ENCODE measurements at places on chromosomes 16 and 17.

DNA sequence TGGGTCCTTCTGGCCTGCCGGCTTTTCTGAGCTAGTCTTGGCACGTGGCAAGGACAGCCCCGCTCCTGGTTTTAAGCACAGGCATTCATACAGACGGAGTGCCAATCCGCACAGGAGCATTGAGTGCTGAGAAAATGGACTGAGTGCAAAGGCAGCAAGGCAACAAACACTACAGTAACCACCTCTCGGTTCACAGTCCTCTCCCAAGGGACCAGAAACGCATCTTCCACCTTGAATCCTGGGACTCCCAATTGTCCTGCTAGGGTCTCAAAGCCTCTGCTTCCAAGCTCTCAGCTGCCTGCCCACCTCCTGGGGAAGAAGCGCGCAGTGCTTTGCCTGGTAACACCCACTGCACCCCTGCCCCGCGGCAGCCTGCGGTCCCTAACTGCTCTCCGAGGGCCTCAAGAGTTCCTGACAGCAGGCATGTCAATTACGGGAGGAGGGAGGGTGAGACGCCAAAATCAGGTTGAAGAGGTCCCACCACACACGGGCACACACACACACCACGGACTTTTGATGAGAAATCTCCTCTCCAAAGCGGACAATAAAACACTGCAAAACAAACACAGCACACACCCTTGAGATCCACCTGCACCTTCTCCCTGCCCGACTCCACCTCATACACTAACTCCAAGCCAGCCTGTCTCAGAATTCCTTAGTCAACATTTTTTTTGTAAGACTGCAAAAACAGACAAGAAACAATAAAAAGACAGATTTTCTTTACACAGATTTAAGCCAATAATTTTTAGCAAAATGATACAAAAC is 15.0 kb downstream of the SLC16A3 start:
- no peak for DNase-seq

DNA sequence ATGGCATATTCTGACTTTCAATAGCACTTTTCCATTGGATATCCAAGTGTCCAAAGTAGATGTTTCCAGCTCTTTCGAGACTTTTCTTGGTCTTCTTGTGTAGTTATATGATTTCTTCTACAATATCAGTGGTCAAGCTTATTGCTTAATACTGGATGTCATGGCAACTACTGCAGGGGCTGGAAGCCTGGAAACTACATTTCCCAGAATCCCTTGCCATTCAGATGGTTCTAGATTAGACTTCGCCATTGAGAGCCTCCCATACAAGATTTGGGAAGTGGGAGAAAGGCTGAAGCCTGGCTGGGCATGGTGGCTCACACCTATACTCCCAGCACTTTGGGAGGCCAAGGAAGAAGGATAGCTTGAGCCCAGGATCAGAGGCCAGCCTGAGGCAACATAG is 153.6 kb downstream of the C16orf95 start:
- DNase-seq, result no peak

GRCh38 chr16:8859913-8860881 is 8.6 kb downstream of the CARHSP1 start:
- no peak for DNase-seq

GRCh38 chr16:56284521-56284920 is 93.2 kb downstream of the GNAO1 start:
- DNase-seq, result no peak

DNA sequence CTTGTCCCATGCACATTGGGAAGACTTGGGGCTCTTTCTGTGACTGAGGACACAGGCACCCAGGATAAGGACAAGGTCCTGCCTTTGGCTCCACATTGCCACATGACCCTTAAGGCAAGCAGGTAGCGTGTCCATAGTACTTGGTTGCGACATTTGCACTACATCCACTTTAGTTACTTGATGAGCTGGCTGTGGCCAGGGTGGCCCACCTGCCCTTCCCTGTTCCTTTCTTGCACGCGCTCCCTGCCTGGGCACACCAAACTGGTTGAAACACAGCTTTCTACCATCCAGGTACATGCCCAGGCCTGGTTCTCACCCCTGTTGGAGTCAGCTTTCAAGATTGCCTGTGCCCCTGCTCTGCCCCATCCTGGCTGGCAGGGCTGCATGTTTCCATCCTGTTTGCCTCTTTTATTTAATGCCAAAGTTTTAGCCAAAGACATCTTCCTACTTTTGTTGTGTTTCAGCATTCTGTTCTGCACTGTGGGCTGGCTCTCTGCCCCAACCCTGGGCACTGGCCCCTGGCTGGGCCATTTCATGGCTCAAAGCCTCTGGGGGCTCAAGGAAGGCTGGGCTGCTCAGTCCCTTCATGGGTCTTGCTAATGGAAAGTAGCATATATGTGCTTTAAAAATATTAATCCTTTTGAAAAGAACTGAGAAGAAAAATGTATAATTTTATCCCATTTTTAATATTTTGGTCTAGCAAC is 3.2 kb downstream of the B3GNT9 start:
- no peak for DNase-seq

DNA sequence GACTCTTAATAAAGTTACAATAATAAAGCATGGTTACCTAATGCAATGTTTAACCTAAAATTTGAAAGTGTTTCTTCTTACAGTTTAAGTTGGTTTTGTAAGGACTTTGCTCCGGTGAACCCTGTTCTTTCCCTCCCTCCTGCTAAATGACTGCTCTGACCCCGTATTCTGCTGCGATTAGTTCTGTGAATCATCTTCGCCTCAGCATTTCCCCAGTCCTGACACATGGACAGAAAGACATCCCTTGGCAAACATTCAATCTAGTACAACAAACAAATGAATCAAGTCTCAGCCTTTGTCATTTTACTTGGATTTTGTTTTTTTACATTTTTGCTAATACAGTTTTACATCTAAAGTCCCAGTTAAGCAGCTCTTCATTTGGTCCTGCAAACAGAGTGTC is 15.4 kb downstream of the KCNJ2 start:
- DNase-seq, result no peak

- peak; percentile 7 for DNase-seq
Measured at GRCh38 chr17:27294689-27295630, 1.0 kb downstream of the WSB1 start.

DNA sequence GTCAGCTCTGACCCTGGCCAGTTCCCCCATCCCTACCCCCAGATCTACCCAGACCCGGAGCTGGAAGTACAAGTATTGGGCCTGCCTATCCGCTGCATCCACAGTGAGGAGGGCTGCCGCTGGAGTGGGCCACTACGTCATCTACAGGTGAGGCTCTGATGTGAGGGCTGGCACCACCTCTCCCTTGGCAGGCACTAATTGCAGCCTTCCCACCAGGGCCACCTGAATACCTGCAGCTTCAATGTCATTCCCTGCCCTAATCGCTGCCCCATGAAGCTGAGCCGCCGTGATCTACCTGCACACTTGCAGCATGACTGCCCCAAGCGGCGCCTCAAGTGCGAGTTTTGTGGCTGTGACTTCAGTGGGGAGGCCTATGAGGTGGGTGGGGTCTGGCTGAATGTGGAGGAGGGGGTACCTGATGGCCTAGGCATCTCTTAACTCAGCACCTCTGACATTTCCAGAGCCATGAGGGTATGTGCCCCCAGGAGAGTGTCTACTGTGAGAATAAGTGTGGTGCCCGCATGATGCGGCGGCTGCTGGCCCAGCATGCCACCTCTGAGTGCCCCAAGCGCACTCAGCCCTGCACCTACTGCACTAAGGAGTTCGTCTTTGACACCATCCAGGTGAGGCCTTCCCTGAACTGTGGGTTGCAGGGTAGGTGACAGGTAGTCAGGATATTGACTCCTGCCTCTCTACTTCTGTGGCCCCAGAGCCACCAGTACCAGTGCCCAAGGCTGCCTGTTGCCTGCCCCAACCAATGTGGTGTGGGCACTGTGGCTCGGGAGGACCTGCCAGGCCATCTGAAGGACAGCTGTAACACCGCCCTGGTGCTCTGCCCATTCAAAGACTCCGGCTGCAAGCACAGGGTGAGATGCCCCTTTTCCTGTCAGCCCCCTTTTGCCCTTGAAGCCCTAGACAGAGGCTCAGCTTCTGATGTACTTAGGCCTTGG is 4.3 kb downstream of the TRAF4 start:
- no peak for DNase-seq

GRCh38 chr17:37488607-37489196 is 989 bp upstream of the DUSP14 start:
- peak; percentile 33 for DNase-seq

- DNase-seq, result peak; percentile 27
Measured at GRCh38 chr17:14926526-14927122, 338.5 kb downstream of the PMP22 start.

- DNase-seq, result no peak
Measured at GRCh38 chr17:42358434-42358833, 29.8 kb downstream of the STAT3 start.

GRCh38 chr17:33779234-33779591 is 475.9 kb upstream of the CCL2 start:
- DNase-seq, result peak; percentile 49

- DNase-seq, result no peak
Measured at GRCh38 chr17:80799538-80800480, 191.8 kb upstream of the CHMP6 start.

- no peak for DNase-seq
Measured at GRCh38 chr17:2025622-2026309, 632 bp upstream of the RTN4RL1 start.

DNA sequence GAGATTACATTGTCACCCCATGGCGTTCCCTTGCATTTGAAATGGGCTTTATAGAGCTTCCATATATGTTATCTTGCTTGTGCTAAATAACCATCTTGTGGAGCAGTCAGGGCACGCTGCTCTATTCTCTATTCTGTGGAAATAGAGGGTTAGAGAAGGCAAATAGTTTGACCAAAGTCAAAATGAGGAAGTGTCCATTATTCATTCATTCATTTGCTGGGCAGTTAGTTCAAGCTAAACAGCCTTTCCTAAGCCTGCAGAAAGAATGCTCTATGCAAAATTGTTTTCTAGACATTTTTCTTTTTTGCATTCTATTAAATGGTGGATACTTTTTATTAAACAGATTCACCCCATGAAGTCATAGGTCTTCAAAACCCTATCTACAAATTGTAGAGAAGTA is 67.8 kb upstream of the ELAC2 start:
- DNase-seq, result no peak

GRCh38 chr17:20026960-20027359 is 17.8 kb downstream of the SPECC1 start:
- DNase-seq, result no peak

GRCh38 chr16:30953511-30954124 is 3.9 kb upstream of the SETD1A start:
- DNase-seq, result peak; percentile 50

GRCh38 chr16:19168371-19169081 is 486 bp downstream of the SYT17 start:
- DNase-seq, result no peak

DNA sequence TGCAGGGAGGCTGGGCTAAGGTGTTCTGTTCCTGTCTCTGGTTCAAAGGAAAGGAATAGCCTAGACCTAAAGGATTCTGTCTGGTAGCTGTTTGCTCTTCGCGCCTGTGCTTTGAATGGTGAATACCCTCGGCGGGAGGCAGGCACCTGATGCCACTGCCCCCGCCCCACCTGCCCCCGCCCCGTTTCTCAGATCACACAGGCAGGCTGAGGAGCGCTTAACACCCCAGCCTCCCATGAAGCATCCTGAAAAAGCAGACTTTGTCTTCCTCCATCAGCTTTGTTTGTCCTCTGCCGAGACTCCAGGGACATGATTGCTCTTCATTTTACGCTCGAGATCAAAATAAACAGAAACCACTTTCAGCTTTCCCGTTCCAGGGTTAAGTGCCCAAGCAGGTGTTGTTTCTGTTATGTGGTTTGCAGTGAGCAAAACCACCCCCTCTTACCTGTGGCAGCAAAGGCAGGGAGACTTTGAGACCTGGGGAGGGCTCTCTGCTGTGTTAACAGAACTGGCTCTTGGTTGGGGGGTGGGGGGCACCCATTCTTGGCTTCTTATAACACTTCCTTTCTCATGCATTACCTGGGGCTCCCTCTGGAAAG is 452.1 kb downstream of the WWOX start:
- no peak for DNase-seq

DNA sequence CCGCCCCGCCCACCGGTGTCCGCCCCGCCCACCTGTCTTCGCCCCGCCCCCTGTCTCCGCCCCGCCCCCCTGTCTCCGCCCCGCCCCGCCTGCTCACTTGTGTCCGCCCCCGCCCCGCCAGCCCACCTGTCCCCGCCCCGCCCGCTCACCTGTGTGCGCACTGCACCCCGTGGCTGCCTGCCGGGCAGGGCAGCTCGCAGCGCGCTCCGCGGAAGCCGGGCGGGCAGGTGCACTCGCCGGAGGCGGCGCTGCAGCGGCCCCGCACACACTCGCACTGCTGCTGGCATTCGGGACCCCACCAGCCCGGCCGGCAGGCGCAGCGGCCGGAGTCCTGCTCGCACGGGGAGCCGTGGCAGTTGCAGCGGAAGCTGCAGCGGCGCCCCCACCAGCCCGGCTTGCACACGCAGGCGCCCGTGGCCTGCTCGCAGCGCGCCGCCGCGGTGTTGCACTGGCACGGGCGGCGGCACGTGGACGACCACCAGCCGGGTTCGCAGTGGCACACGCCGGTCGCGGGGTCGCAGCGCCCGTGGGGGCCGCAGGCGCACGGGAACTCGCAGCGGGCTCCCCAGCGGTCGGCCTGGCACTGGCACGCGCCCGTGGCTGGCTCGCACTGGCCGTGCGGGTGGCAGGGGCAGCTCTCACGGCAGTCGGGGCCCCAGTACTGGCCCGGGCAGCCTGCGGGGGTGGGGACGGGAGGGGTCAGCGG is 2.1 kb downstream of the SCARF1 start:
- DNase-seq, result peak; percentile 74

DNA sequence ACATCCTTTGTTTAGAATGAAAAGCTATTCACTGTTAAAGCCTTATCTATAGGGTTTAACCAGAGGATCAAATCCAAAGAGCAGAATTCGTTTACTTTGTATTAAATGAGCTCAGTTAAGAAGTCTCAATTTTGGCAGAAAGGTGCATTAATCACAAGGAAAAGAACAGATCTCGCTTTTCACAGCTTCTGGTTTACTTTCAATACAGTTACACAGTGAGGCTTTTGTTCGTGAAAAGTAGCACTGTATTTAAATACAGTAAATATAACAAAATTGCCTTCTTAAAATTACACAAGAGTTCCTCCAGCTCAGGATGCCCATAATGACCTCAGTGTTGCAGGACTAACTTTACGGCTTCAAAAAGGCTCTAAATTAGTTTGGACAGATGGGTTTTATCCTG is 669.1 kb upstream of the SALL1 start:
- DNase-seq, result no peak

DNA sequence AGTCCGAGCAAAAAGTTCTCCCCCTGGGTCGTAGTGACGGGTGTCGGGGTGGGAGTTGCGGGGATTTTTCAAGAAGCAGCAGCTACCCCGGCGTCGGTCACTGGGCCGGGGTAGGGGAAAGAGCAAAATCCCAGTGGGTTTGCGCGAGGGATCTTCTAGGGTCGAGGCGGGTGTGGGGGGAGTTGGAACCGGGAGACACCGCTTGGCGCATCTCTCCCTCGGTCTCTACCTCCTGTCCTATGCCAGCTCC is 2.3 kb upstream of the UBTF start:
- no peak for DNase-seq

GRCh38 chr17:4945176-4945943 is 3.0 kb downstream of the PFN1 start:
- peak; percentile 71 for DNase-seq

- no peak for DNase-seq
Measured at GRCh38 chr17:43753493-43754129, 5.0 kb downstream of the SOST start.

Measured in stimulated activated effector memory CD8-positive, alpha-beta T cell treated with anti-CD3 and anti-CD28 coated beads, Interleukin-12 subunit alpha, Interleukin-12 subunit beta, amount 100 ng/mL, for 72 hours (primary cell).